SK-N-SH (cell line): ENCODE measurements at places on chromosomes 2 and 18. TPM values are rescaled to one million over a fixed set of nuclear protein-coding genes. Genes with fewer than 3 reads are reported as not detected.

Gene EFHD1
- 0.05 TPM in 1 of 2 replicates, not detected in the other for polyA plus RNA-seq

Gene SPC25
- polyA plus RNA-seq = 4.8 TPM in 2 replicates

Gene SPHKAP
- under 0.01 TPM in 1 of 2 replicates, not detected in the other for polyA plus RNA-seq

- H3K4me3 ChIP-seq = no peak overlapping the region
- no peaks in the 10 kb centered on the region; the same call in 1 of the 2 replicates for H3K4me1 ChIP-seq
- H3K27me3 ChIP-seq = no peaks in the 10 kb centered on the region
- no peak for DNase-seq
- H3K27ac ChIP-seq = no peak overlapping the region
Measured at GRCh38 chr2:238928520-238929241, 80.8 kb downstream of the TWIST2 start.

Gene MOGAT1
- not detected in 2 replicates for polyA plus RNA-seq

GRCh38 chr2:239864247-239865058, 160.7 kb downstream of the NDUFA10 start:
- DNase-seq = no peak
- H3K36me3 ChIP-seq = no peaks in the 10 kb centered on the region
- no peak overlapping the region for H3K4me3 ChIP-seq
- H3K27me3 ChIP-seq = no peaks in the 10 kb centered on the region
- no peak overlapping the region for H3K27ac ChIP-seq

Gene TAF4B
- 1.3 and 1.6 TPM in 2 replicates for polyA plus RNA-seq

DNA sequence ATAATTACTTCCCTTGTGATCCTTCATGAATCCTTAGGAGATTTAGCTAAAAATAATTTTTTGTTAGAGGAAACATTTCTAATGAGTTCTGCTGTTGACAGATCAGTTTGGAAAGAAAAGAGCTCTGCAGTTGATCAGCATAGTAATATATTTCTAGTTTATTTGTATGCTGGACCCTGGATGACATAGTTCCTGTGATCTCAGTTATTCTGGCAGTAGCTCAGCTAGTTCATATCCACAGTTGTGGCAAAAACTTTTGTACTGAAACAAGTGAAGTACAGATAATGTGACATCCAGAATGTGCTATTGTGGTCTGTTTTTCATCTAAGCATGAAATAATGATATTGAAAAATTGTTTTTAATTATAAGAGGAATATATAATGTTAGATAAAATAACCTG, 33.7 kb downstream of the ABI2 start:
- no peaks in the 10 kb centered on the region for H3K27me3 ChIP-seq
- no peak for DNase-seq
- H3K27ac ChIP-seq = no peak overlapping the region
- H3K4me1 ChIP-seq = no peaks in the 10 kb centered on the region
- no peak overlapping the region for H3K4me3 ChIP-seq

Gene INHBB
- polyA plus RNA-seq = 0.03 TPM in 1 of 2 replicates, not detected in the other

DNA sequence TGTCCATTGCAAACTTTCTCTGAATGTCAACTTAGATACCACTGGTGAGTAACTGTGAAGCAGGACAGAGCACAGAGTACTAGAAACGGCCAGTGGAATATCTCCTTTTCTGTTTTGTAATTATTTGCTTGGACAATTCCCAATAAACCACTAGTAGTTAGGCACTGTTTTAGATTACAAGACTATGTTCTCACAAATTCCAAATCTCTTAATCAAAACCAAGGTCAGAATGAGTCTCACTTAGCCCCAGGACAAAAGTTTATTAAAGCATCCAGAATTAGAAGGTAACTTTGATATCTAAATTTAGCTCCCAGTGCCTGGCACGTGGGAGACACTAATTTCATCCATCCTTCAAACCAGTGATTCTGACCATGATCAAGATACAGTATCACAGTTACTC, 89.0 kb downstream of the ZNF521 start:
- H3K4me1 ChIP-seq = no peaks in the 10 kb centered on the region
- H3K4me3 ChIP-seq = no peak overlapping the region
- no peak overlapping the region for H3K27ac ChIP-seq

Gene GAREM2
- 1.5 and 3.7 TPM in 2 replicates for polyA plus RNA-seq

- DNase-seq = peak; percentile 11
- no peaks in the 10 kb centered on the region; the same call in 1 of the 2 replicates for H3K27me3 ChIP-seq
- H3K36me3 ChIP-seq = no peaks in the 10 kb centered on the region
- H3K27ac ChIP-seq = no peak overlapping the region
Measured at GRCh38 chr2:173752152-173752551, 213.0 kb downstream of the SP3 start.

- H3K4me1 ChIP-seq = peaks cover 43% of the 10 kb centered on the region; the same call in 1 of the 2 replicates
- peaks cover 8% of the 10 kb centered on the region; the same call in 1 of the 2 replicates for H3K36me3 ChIP-seq
- no peak overlapping the region for H3K4me3 ChIP-seq
- peak; percentile 52 for DNase-seq
- peak overlapping the region; percentile 64 for H3K27ac ChIP-seq
Measured at GRCh38 chr18:76443519-76444445, 51.3 kb downstream of the ZNF516 start.

Gene OTOS
- polyA plus RNA-seq = not detected in 2 replicates

- no peaks in the 10 kb centered on the region for H3K27me3 ChIP-seq
- DNase-seq = no peak
- no peak overlapping the region for H3K27ac ChIP-seq
- H3K4me3 ChIP-seq = no peak overlapping the region
- H3K36me3 ChIP-seq = peaks cover 6% of the 10 kb centered on the region
- peaks cover 11% of the 10 kb centered on the region; the same call in 1 of the 2 replicates for H3K4me1 ChIP-seq
Measured at GRCh38 chr2:62794791-62795190, 89.3 kb downstream of the EHBP1 start.

DNA sequence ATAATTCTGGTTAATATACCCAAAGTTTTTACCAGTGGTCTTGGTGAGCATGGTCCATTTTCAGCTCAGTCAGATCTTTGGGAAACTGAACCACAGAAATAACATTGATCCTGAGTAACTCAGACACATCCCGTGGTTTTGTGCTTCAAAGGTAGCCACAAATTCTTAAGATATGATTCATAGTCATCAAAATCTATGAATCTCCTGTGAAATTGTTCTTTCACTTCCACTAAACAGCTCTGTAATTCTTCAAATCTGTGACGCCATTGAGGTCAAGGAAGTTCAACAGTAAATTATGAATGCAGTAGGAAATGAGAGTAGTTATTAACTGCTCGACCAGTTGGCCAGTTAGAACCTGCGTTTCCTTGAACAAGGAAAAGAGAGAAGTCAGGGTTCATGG, 147.3 kb downstream of the IRS1 start:
- H3K4me3 ChIP-seq = no peak overlapping the region
- H3K27me3 ChIP-seq = no peaks in the 10 kb centered on the region
- peaks cover 37% of the 10 kb centered on the region; the same call in 1 of the 2 replicates for H3K4me1 ChIP-seq
- no peak for DNase-seq
- no peaks in the 10 kb centered on the region for H3K36me3 ChIP-seq

DNA sequence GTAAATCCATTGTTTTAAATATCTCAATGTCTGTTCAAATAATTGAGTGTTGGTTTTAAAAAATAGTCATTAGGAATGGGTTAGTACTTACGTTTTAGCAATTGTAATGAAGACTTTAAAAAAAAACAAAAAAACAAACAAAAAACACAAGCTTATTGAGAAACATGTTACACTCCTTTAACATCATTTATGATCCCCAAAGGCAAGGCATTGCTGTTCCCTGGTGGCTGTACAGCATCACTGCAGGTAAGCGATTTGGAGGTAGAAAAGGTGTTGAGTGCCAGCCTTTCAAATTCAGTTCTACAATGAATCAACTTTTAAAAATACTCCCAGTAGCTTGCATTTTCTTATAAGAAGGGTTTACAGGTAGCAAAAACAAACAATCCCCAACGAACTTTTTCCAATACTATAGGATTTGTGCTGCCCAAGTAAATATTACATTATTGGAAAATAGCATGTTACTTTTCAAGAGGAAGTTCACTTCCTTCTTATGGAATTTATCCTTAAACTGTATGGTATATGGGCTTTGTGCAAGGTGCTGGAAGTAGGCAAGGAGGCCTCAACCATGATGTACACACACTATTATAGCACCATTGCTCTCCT, 27.5 kb downstream of the CNRIP1 start:
- H3K36me3 ChIP-seq = peaks cover 5% of the 10 kb centered on the region
- H3K27ac ChIP-seq = no peak overlapping the region
- 0 out of 2 replicates have a peak, but pooled peaks cover 5% of the 10 kb centered on the region for H3K4me1 ChIP-seq

DNA sequence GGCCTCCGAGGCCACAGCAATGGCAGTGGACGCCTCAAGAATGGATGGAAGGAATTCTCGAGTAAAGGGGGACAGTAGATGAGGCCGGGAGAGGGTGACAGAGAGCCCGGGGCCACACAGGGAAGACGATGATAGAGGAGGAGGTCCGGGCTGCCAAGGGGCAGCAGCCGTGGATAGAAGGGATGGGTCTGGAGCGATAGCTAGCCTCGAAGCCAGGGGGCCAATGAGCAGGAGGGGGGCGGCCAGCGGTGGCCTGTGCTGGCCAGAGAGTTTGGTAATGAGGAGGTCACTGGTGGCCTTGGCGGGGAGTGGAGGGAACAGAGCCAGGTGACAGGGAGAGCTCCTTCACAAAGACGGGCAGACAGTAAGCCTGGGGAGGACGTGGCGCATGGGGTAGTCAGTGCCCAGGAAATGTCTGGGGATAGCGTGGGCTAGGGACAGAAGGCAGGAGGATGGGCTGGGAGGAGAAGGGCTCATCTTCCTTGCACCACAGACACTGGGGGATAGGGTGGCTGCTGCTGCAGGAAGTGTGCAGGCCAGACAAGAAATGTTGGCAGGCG, 87.8 kb upstream of the ASB18 start:
- no peaks in the 10 kb centered on the region for H3K27me3 ChIP-seq
- no peak overlapping the region for H3K27ac ChIP-seq
- H3K36me3 ChIP-seq = no peaks in the 10 kb centered on the region

Gene LBX2
- 0.03 TPM in 1 of 2 replicates, not detected in the other for polyA plus RNA-seq

DNA sequence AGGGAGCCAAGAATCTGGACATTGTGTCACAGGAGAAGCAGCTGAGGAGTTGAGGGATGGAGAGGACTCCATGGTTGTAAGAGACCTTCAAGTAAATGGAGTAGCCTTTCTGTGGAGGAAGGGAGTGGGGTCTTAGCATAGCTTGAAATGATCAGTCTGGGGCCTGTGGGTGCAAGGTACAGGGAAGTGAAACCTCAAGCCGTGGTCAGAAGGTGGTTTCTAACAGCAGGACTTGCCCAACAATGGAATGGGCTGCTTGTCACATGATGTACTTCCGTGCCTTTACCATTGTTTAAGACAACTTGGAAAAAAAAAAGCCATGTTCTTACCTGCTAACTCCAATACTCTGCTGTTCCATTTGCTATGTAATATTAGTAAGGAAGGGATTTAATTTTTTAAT, 140.7 kb downstream of the LDLRAD4 start:
- H3K27me3 ChIP-seq = no peaks in the 10 kb centered on the region
- no peaks in the 10 kb centered on the region; the same call in 1 of the 2 replicates for H3K4me1 ChIP-seq
- H3K4me3 ChIP-seq = no peak overlapping the region
- no peaks in the 10 kb centered on the region for H3K36me3 ChIP-seq
- H3K27ac ChIP-seq = no peak overlapping the region

DNA sequence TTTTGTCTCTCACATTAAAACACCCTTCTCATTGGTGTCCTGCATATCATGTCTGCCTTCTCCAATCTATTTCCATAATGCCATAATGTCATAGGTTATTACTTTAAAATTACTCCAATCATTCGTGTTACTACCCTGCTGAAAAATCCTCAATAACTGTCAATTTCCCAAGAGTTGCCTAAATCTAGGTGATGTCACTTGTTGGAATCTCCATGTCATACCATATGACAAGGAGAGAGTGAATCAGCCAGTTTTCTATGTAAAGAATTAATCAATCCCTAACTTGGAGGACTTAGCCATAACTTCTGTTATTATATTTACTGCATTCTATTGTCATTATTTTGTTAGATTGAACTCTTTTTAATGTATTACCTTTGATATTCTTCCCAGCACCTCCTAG, 62.5 kb downstream of the PHLPP1 start:
- no peak for DNase-seq
- no peak overlapping the region for H3K27ac ChIP-seq
- no peaks in the 10 kb centered on the region for H3K36me3 ChIP-seq
- H3K4me3 ChIP-seq = no peak overlapping the region
- H3K4me1 ChIP-seq = peaks cover 2% of the 10 kb centered on the region

DNA sequence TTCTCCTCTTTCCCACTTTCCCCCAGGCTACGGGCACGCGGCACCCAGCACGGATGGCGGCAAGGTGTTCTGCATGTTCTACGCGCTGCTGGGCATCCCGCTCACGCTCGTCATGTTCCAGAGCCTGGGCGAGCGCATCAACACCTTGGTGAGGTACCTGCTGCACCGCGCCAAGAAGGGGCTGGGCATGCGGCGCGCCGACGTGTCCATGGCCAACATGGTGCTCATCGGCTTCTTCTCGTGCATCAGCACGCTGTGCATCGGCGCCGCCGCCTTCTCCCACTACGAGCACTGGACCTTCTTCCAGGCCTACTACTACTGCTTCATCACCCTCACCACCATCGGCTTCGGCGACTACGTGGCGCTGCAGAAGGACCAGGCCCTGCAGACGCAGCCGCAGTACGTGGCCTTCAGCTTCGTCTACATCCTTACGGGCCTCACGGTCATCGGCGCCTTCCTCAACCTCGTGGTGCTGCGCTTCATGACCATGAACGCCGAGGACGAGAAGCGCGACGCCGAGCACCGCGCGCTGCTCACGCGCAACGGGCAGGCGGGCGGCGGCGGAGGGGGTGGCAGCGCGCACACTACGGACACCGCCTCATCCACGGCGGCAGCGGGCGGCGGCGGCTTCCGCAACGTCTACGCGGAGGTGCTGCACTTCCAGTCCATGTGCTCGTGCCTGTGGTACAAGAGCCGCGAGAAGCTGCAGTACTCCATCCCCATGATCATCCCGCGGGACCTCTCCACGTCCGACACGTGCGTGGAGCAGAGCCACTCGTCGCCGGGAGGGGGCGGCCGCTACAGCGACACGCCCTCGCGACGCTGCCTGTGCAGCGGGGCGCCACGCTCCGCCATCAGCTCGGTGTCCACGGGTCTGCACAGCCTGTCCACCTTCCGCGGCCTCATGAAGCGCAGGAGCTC, 35.4 kb downstream of the KCNK3 start:
- no peak for DNase-seq
- H3K27ac ChIP-seq = no peak overlapping the region
- no peaks in the 10 kb centered on the region for H3K36me3 ChIP-seq
- no peak overlapping the region for H3K4me3 ChIP-seq
- no peaks in the 10 kb centered on the region for H3K27me3 ChIP-seq
- peaks cover 24% of the 10 kb centered on the region; the same call in 1 of the 2 replicates for H3K4me1 ChIP-seq

- no peak for DNase-seq
- H3K27me3 ChIP-seq = no peaks in the 10 kb centered on the region
- peaks cover 20% of the 10 kb centered on the region for H3K36me3 ChIP-seq
- no peaks in the 10 kb centered on the region for H3K4me1 ChIP-seq
Measured at GRCh38 chr2:190213441-190214335, 105.9 kb downstream of the HIBCH start.

Gene ATP6V1C2
- polyA plus RNA-seq = 0.06 and 0.12 TPM in 2 replicates

GRCh38 chr2:43270461-43270860, 44.1 kb upstream of the ZFP36L2 start:
- DNase-seq = no peak
- H3K27me3 ChIP-seq = no peaks in the 10 kb centered on the region
- no peak overlapping the region for H3K4me3 ChIP-seq

- no peak for DNase-seq
- no peaks in the 10 kb centered on the region for H3K36me3 ChIP-seq
- no peak overlapping the region for H3K27ac ChIP-seq
- peaks cover 25% of the 10 kb centered on the region for H3K27me3 ChIP-seq
Measured at GRCh38 chr18:74375999-74376398, 60.4 kb downstream of the C18orf63 start.

GRCh38 chr18:36446059-36446458, 148.5 kb downstream of the FHOD3 start:
- H3K27me3 ChIP-seq = no peaks in the 10 kb centered on the region
- no peak overlapping the region for H3K27ac ChIP-seq
- peak; percentile 82 for DNase-seq
- peaks cover 2% of the 10 kb centered on the region; the same call in 1 of the 2 replicates for H3K4me1 ChIP-seq
- no peak overlapping the region for H3K4me3 ChIP-seq
